H1 (cell line): ENCODE measurements at places on chromosomes 16 and 17. TPM values are rescaled to one million over a fixed set of nuclear protein-coding genes. Genes with fewer than 3 reads are reported as not detected.

DNAH3 gene
- polyA plus RNA-seq, result 0.57 and 0.67 TPM in 2 replicates

MEOX1 gene
- 0.03 TPM in 1 of 2 replicates, not detected in the other for polyA plus RNA-seq

PGP gene
- 55.9 and 63.9 TPM in 2 replicates for polyA plus RNA-seq

CLEC16A gene
- polyA plus RNA-seq, result 7.6 and 10.4 TPM in 2 replicates

EVPL gene
- 0.20 and 0.35 TPM in 2 replicates for polyA plus RNA-seq

CRHR1 gene
- 1.2 and 1.7 TPM in 2 replicates for polyA plus RNA-seq

C16orf96 gene
- polyA plus RNA-seq, result 1.0 and 1.8 TPM in 2 replicates

MFAP4 gene
- polyA plus RNA-seq, result 3.1 and 8.1 TPM in 2 replicates

CEP295NL gene
- polyA plus RNA-seq, result 0.05 and 0.06 TPM in 2 replicates

ARHGAP23 gene
- polyA plus RNA-seq, result 16.3 and 28.6 TPM in 2 replicates

KRT32 gene
- polyA plus RNA-seq, result not detected in 2 replicates

ANKS3 gene
- 15.5 and 23.9 TPM in 2 replicates for polyA plus RNA-seq

RPGRIP1L gene
- 2.8 and 4.0 TPM in 2 replicates for polyA plus RNA-seq

GINS2 gene
- 22.5 and 29.4 TPM in 2 replicates for polyA plus RNA-seq

SLC43A2 gene
- 10.5 and 12.6 TPM in 2 replicates for polyA plus RNA-seq

GNGT2 gene
- polyA plus RNA-seq, result 1.3 and 1.7 TPM in 2 replicates

CBX2 gene
- 64.3 and 86.5 TPM in 2 replicates for polyA plus RNA-seq

NAA38 gene
- 109 and 116 TPM in 2 replicates for polyA plus RNA-seq

SCGB1C2 gene
- polyA plus RNA-seq, result not detected in 2 replicates

FSCN2 gene
- 0.18 and 0.44 TPM in 2 replicates for polyA plus RNA-seq

KRTAP3-1 gene
- polyA plus RNA-seq, result not detected in 2 replicates

MNT gene
- 5.0 and 9.0 TPM in 2 replicates for polyA plus RNA-seq

ICAM2 gene
- 0.63 and 0.77 TPM in 2 replicates for polyA plus RNA-seq

EXOSC6 gene
- polyA plus RNA-seq, result 8.7 and 9.7 TPM in 2 replicates

CLDN6 gene
- 1,115 and 1,541 TPM in 2 replicates for polyA plus RNA-seq

OR2C1 gene
- polyA plus RNA-seq, result not detected in 2 replicates

ABCC6 gene
- polyA plus RNA-seq, result 1.6 and 1.8 TPM in 2 replicates

MRPL10 gene
- polyA plus RNA-seq, result 213 and 214 TPM in 2 replicates

C1QL1 gene
- 10.5 and 16.5 TPM in 2 replicates for polyA plus RNA-seq

HSD11B2 gene
- 32.9 and 41.9 TPM in 2 replicates for polyA plus RNA-seq

TBC1D28 gene
- 0.09 TPM in 1 of 2 replicates, not detected in the other for polyA plus RNA-seq

FOXL1 gene
- polyA plus RNA-seq, result 0.03 and 0.09 TPM in 2 replicates

ZMYND15 gene
- 0.53 and 0.86 TPM in 2 replicates for polyA plus RNA-seq

CDH1 gene
- polyA plus RNA-seq, result 119 and 133 TPM in 2 replicates

TBX4 gene
- 0.02 TPM in 1 of 2 replicates, not detected in the other for polyA plus RNA-seq

PERCC1 gene
- not detected in 2 replicates for polyA plus RNA-seq

ACSM2A gene
- polyA plus RNA-seq, result not detected in 2 replicates

NOG gene
- 0.35 and 0.58 TPM in 2 replicates for polyA plus RNA-seq
